Activated CD8-positive, alpha-beta T cell treated with anti-CD3 and anti-CD28 coated beads for 36 hours (primary cell): ENCODE measurements at places on chromosomes 4 and X. TPM values are rescaled to one million over a fixed set of nuclear protein-coding genes. Genes with fewer than 3 reads are reported as not detected.
A peak's percentile ranks its signal among the peaks of the same experiment; 100 is the strongest.

- DNase-seq: no peak
These were observed 32.3 kb upstream of the BBS12 start for GRCh38 chr4:122700178-122700725.

DNA sequence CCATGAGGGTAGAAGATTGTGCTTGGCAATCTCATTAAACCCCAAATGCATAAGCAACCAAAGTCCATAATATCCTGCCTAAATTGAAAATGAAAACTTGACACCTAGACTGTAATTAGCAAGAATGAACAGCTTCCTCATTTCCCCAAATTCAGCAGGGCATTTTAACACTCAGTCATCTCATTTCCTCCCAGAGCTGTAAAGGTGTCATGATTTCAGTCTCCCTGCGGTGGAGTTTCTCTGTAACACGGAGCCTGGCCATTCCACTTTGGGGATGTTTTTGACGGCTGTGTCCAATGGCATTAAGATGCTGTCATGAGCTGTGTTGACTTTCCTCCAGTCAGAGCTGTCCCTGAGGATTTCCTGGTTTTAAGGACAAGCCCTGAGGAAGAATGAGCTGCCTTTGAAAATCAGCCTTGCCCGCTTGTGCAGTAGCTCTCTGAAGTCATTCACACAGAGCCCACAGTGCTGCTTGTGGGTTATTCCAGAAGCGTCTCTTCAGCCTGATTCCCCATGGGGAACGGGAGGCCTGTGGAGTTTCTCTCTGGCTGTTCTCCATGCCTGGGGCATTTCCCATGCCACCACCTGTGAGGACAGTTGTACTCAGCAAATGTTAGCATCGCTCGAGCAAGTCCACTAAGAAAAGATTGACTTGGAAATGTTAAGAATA is 187.0 kb downstream of the MID1 start:
- DNase-seq: no peak

DNA sequence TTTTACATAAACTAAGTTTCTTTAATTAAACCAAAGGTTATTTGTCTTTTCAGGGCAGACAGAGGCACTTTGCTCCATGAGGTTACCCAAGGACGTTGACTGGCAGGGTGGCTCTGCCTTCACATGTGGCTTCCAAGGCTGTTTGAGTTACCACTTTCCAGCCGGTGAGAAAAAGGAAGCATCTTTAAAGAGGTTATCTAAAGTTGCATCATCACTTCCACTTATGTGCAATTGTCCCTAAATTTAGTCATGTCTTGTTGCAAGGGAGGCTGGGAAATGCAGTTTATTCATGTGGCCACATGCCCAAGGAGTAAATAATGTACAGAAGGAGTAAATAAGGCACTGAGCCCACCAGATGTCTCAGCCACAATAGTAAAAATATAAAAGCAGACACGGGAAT is 29.0 kb upstream of the RAP1GDS1 start:
- DNase-seq: peak; percentile 7

GRCh38 chr4:145281951-145282350 is 101.6 kb upstream of the OTUD4 start:
- DNase-seq: no peak

DNA sequence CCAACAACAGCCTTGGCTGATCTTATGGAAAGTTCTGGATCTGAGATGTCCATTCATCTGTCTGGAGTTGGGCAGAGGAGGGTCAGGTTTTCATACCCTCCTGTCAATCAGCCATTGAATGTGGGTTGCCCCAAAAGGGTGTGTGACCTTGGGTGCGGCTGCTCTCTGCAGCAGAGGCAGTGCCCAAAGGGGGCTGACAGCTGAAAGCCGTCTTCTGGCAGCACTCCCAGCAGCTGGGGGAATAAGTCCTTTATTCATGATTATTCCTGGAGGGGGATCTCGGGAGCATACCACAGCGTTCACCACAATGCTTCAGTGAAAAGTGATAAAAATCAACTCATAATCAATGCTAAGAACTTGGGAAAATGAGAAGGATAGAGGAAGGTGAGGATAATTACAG is 54.7 kb downstream of the OTC start:
- DNase-seq: no peak

- no peak for DNase-seq
These were observed 44.6 kb downstream of the EIF2S3 start for GRCh38 chrX:24099394-24099793.

- no peak for DNase-seq
These were observed 48.0 kb upstream of the ARHGAP36 start for GRCh38 chrX:131010186-131010585.

DNA sequence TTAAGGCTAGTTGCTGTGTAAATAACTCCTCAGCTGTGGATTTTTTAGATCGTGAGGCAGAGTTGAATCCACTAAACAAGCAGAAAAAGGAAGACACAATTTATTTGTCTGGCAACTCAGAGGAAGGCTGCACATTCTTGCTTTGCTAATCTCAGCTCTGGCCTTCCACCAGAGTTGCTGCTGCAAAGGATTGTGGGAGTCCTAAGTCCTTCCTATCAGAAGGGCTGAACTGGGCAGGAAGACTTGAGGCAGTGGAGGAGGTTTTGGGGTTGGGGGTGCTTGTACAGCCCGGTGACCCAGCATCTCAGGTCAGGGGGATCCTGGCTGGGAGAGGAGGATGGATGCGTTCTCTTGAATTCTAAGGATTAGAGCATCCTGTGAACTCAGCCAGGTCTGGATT is 11.0 kb upstream of the VSIG1 start:
- DNase-seq: no peak

DIPK2B gene
- not detected for total RNA-seq

HPRT1 gene
- 120 TPM for total RNA-seq
